ENCODE measurements at places on chromosomes 6 and 20. TPM values are rescaled to one million over a fixed set of nuclear protein-coding genes. Genes with fewer than 3 reads are reported as not detected.

The BTNL2 gene
- total RNA-seq = not detected

The EYS gene
- 0.12 TPM for total RNA-seq

DNA sequence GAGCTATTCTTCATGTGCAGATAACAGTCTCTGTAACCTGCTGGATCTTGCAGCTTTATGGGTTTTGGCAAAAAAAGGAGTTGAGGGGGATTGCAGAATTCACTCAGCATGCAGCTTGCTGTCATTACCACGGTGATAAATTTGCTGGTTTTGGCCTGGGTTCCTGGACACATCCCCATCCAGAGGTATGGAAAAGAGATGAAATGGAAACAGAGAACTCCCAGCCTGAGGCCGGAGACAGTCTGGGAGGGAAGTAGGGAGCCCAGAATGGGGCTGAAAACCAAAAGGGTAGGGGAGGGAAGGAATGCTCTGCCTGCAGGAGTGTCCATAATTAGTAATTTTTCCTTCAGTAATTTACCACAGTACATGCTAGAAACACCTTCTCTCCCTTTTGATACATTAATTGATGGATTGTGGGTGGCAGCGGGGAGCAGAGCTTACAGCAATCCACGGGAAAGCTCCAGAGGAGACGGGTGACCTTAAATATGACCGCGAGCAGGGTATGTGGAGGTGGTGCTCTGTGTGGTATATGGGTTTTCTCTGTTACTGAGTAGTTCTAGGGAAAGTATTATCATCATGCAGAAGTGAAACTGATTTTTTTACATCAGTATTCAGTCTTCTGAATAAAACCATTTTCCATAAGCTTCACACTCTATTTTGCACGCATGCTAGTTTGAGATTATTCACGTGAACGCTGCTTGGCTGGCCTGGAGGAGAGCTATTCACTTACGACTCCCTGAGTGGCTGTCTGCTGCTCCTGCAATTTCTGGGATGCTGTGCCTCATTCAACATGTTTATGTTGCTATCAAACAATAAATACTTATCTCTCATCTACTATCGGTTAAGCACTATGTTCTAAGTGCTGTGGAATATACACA is 66.3 kb upstream of the KCNK16 start:
- no peaks in the 10 kb centered on the region for H3K27me3 ChIP-seq
- no peaks in the 10 kb centered on the region for H3K36me3 ChIP-seq
- no peaks in the 10 kb centered on the region for H3K4me1 ChIP-seq
- no peak overlapping the region for H3K27ac ChIP-seq
- no peak for DNase-seq

GRCh38 chr6:53139841-53140413 is 8.7 kb downstream of the GCM1 start:
- H3K4me1 ChIP-seq = no peaks in the 10 kb centered on the region
- H3K27me3 ChIP-seq = no peaks in the 10 kb centered on the region
- DNase-seq = no peak
- H3K27ac ChIP-seq = no peak overlapping the region
- H3K36me3 ChIP-seq = no peaks in the 10 kb centered on the region

- H3K4me1 ChIP-seq = no peaks in the 10 kb centered on the region
- H3K4me3 ChIP-seq = no peak overlapping the region
- no peak overlapping the region for H3K27ac ChIP-seq
These were observed 137.0 kb downstream of the TINAG start for GRCh38 chr6:54445207-54445606.

GRCh38 chr6:89385156-89385667 is 26.9 kb downstream of the RRAGD start:
- no peak overlapping the region for H3K27ac ChIP-seq
- no peaks in the 10 kb centered on the region for H3K27me3 ChIP-seq
- H3K4me1 ChIP-seq = no peaks in the 10 kb centered on the region
- H3K36me3 ChIP-seq = no peaks in the 10 kb centered on the region
- H3K4me3 ChIP-seq = no peak overlapping the region
- no peak for DNase-seq

GRCh38 chr6:27547157-27548075 is 74.5 kb upstream of the ZNF184 start:
- no peaks in the 10 kb centered on the region for H3K4me1 ChIP-seq
- no peak overlapping the region for H3K4me3 ChIP-seq
- H3K27ac ChIP-seq = no peak overlapping the region
- H3K27me3 ChIP-seq = peaks cover 58% of the 10 kb centered on the region
- no peak for DNase-seq

DNA sequence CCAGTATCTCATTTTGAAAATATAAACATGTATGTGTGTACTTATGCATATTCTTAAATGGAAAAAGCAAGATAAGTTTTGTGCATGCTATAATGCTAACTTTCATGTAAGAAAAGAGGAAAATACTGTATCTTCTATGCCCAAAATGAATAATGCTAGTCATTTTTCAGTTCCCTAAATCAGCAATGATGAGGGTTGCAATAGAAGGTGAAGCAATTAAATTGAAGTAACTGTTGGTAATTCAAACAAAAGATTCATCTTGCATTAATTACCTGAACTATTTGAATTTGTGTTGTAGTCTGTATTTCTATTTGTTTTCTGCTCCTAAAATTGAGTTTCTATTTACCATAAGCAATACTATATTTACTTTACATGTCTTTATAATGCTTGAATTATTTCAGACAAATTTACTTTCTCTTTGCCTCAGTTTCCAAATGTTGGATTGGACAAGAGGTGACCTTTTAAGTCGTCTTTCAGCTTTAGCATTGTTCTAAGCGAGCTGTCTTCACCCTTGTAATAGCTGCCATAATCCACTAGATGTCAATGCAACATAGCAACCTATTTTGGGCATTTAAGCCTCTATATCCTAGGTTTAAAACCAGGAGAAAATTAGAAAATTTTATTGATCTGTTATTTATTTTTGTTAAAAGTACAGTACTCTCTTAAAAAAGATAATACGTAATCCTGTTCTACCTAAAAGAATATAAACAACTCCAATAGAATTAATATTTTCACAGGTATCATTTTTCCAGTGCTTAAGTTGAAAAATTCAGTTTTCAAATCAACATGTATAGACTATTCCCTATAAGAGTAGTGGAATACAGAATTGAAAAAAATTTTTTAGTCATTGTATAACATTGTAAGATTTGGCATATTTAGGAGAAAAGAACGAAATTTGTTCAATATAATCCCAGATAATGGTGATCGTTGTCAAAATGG is 52.3 kb upstream of the IFNGR1 start:
- no peak overlapping the region for H3K27ac ChIP-seq
- H3K27me3 ChIP-seq = no peaks in the 10 kb centered on the region
- no peak overlapping the region for H3K4me3 ChIP-seq
- no peaks in the 10 kb centered on the region for H3K36me3 ChIP-seq

GRCh38 chr6:56345376-56345995 is 98.1 kb upstream of the COL21A1 start:
- no peaks in the 10 kb centered on the region for H3K36me3 ChIP-seq
- no peak overlapping the region for H3K4me3 ChIP-seq
- no peaks in the 10 kb centered on the region for H3K27me3 ChIP-seq
